T-cell (primary cell): ENCODE measurements at places on chromosomes 1 and 21. TPM values are rescaled to one million over a fixed set of nuclear protein-coding genes. Genes with fewer than 3 reads are reported as not detected.

The AADACL3 gene
- total RNA-seq: not detected

GRCh38 chr1:203354246-203354645 is 3.3 kb upstream of the FMOD start:
- DNase-seq: no peak

DNA sequence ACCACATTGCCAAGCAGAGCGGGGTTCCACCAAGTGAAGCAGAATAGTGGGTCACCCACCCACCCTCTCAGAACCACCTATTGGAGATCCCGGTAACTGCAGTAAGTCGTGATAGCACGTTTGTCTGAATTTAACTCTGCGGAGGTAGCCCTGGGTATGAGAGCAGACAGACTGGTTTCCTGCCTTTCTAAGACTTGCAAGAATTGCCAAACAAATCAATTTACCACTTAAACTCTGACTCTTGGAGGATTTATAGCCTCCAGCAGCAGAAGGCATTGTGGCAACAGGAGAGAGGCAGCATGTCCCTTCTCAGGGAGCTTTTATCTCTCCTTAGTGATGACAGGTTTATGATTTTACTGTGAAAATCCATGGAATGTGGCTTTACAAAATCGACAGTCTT is 287.9 kb upstream of the FMN2 start:
- DNase-seq: no peak

GRCh38 chr1:183466781-183467180 is 5.5 kb upstream of the SMG7 start:
- DNase-seq: no peak
